Activated T-helper 1 cell treated with anti-CD3 and anti-CD28 coated beads, Interleukin-2, amount 50 U/mL, for 16 hours (primary cell): ENCODE measurements at places on chromosomes 12 and 14.

GRCh38 chr12:113857371-113857770 is 108.8 kb downstream of the RBM19 start:
- DNase-seq, result no peak

DNA sequence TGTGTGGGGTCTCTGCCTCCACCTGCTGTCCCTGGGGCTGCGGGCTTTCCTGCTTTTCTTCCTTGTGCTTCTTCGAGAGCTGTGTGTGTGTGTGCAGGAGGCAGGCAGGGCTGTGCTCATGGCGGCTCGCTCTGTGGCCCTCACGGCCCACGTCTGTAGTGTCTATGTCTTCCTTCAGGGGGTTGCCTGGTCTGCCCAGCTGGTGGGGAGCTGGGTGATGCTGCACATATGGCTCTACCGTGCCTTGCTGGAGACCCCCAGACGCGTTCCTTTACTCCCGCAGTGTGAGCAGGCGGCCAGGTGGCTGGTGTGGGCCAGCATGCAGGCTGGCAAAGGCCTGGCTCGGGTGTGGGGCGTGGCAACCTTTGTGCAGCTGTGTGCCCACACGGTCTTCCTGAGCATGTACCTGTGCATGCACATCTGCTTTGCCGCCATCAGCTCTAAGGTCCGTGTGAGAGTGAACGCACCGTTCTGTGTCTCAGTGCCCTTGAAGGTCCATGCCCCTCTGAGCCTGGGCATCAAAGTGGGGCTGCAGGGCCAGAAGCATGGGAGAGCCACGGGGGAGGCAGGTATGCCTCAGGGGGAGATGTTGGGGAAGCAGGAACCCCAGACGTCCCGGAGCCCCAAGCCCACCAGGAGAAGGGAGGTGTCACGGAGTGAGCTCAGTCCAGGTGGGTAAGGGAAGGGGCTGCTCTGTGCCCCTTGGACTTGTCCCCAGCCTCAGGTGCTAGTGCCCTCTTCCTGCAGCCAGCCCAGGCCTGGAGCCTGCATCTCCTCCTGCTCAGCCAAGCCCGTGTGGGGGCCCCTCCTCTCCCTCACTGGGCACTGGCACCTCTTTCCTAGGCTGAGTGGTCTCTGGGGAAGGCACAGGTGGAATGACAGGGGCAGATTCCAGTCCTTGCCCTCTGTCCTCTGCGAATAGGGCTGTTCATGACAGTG is 26.4 kb downstream of the CLSTN3 start:
- DNase-seq, result no peak

GRCh38 chr14:92105893-92106142 is 564 bp downstream of the ATXN3 start:
- no peak for DNase-seq

DNA sequence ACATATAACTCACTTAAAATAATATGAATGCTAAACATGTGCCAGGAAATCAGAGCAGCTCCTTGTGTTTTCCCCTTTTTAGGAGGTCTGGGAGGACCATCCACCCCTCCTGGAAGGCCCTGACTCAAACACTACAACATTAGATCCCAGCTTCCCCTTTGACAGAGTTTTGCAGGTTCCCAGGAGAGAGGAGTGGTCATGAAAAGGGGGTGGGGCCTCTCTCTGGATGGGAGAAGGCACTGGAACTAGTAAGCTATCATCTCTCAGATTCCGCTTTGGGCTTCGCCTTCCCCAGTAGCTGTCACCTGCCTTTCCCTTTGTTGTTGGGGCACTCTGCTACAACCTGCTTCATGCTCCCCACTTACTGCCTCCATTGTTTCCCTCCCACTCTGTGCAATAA is 149.2 kb downstream of the ZFP36L1 start:
- no peak for DNase-seq

GRCh38 chr12:22268973-22269372 is 65.5 kb downstream of the ST8SIA1 start:
- DNase-seq, result no peak

GRCh38 chr14:65222440-65222858 is 120.1 kb upstream of the MAX start:
- DNase-seq, result no peak

- DNase-seq, result no peak
Measured at GRCh38 chr12:127810041-127810440, 456.9 kb upstream of the TMEM132C start.

- DNase-seq, result no peak
Measured at GRCh38 chr12:15966426-15966825, 55.3 kb downstream of the DERA start.

GRCh38 chr12:92300777-92301176 is 155.1 kb upstream of the BTG1 start:
- DNase-seq, result no peak

- DNase-seq, result no peak
Measured at GRCh38 chr12:96743606-96744005, 163.5 kb upstream of the NEDD1 start.

DNA sequence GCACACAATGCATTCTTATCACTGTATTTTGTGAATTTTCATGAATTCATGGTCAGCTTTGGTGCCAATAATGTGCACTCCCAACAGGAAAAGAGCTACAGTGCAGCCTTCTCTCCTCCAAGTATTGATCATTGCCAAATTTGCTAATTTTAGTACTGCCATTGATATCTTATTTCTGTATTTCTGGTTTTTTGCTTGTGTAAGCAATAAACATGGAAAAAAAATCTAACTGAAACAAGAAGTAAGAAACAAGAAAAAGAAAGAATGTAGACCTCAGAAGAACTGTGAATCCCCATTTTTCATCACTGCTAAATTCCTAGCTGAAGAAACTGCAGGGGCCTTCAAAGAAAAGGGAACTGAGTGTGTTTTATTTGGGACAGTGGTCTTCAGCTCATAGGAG is 161.2 kb downstream of the METTL25 start:
- no peak for DNase-seq

- DNase-seq, result no peak
Measured at GRCh38 chr12:94553130-94553519, 93.5 kb upstream of the CEP83 start.

GRCh38 chr14:52923902-52924575 is 26.8 kb downstream of the FERMT2 start:
- no peak for DNase-seq

DNA sequence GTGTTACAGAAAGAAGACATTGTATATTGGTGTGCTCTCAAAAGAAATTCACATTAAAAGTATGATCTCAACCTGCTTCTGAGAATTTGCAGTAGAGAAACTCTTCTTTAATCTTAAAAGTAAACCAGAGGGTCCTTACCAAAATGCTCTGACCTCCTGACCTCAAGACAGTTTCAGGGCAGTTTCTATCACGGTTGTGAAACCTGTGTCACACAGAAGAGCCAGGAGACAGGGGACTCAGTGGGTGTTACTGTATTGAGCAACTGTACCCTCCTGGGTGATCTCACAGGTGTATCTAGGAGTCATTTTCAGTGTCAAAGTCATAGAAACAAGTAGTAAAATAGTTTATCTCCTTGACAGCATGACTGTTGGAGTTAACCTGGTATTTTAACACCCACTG is 178.0 kb downstream of the GRIP1 start:
- no peak for DNase-seq

GRCh38 chr14:68577802-68578541 is 214.9 kb downstream of the ZFP36L1 start:
- no peak for DNase-seq

GRCh38 chr14:69614592-69614991 is 3.2 kb downstream of the SUSD6 start:
- DNase-seq, result no peak

GRCh38 chr12:109446869-109447268 is 30.2 kb downstream of the KCTD10 start:
- no peak for DNase-seq

GRCh38 chr14:64971491-64971942 is 619 bp downstream of the RAB15 start:
- no peak for DNase-seq

- DNase-seq, result no peak
Measured at GRCh38 chr14:55298500-55298822, 27.2 kb downstream of the FBXO34 start.

- no peak for DNase-seq
Measured at GRCh38 chr14:64656986-64657385, 47.2 kb upstream of the PLEKHG3 start.

GRCh38 chr12:108126990-108127501 is 2.0 kb upstream of the WSCD2 start:
- no peak for DNase-seq

DNA sequence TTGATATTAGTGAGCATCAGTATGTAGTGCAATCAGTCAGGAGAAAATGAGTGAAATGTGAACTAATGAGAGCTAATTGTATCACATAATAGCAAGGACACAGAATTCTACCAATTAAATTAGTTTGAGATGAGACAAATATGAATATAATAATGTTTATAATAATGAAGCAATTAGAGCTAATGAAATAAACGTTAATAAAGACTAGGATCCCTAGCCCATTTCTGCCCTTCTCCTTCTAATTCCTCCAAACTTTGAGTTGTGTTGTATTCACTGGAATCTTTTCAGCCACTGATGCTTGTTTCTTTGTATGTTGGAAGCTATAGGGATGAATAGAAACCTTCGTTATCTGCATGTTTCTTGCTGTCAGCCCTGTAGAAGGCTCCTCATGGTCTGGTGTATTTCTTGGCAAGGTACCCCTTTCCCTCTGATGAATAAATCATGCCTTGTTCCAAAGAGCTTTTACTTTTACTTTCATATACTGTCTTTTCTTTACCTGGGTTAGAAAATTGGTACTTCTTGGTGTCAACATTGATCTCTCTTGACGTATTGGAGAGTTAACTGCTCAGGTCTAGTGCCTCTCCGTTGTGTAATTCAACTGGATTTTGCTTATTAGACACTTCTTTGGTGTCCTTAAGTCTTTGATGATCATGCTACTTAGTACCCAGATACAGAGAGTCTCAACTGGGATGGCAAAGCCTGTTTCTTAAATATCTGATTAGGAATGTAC is 154.8 kb downstream of the PTCSC3 start:
- DNase-seq, result no peak

DNA sequence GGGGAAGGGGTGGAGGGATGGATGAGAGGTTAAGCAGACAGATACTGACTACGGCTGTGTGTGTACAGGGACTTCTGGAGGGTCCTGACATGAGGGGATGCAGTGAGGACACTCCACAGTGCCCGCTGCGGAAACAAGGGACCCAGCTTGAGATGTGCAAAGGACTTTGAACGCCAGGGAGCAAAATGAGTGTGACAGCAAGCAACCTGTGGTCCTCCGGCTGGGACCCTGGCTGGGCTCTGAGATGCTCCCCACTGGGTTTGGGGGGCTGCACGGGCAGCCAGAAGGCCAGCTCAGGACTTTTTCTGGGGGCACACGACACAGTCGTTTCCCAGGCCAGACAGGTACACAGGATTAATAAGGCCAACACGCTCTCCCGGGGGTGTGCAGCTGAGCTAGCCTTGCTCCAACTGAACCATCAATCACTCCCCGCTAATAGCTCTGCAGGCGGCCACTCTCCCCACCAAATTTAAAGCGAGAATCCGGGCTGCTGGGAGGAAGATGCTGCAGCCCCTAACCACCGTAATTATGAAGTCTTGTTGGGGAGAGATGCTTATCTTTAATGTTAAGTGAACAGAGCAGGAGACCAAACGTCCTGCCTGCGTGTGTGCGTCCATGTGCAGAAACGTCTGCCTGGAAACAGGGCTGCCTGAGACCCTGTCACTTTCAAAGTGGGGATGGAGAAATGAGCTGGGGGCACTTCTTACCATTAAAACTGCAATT is 51.6 kb upstream of the DLK1 start:
- no peak for DNase-seq

- no peak for DNase-seq
Measured at GRCh38 chr12:11633968-11634367, 15.5 kb upstream of the ETV6 start.

DNA sequence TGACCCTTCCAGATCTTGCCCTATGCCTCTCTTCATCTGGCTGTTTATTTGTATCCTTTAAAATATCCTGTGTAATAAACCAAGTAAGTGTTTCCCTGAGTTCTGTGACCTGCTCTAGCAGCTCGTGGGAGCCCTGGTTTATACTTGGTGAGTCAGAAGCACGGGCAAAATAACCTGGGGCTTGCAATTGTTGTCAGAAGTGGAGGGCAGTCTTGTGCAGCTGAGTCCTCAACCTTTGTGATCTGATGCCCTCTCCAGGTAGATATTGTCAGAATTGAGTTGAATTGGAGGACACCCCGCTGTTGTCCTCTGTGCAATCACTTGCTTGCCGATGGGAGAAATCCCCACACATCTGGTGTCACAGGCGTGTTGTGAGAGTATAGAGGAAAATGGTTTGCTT is 62.5 kb upstream of the PRICKLE1 start:
- DNase-seq, result no peak

DNA sequence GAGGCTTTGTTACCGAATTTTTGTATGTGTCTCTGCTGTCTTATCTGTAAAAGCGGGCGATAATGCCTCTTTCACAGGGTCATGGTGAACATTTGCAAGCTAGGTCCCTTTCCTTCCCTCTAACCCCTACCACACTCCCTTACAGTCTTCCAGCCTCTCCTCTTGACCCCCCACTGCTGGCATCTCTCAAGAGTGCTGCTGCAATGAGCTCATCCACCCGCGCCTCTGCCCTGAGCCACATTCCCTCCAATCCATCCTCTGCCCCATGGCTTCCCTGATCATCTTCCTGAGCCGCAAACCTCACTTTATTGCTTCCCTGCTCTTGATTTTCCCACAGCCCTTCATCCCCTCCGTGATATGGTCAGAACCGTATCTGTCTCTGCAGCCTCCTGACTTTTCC is 343.6 kb downstream of the BCL11B start:
- DNase-seq, result no peak

DNA sequence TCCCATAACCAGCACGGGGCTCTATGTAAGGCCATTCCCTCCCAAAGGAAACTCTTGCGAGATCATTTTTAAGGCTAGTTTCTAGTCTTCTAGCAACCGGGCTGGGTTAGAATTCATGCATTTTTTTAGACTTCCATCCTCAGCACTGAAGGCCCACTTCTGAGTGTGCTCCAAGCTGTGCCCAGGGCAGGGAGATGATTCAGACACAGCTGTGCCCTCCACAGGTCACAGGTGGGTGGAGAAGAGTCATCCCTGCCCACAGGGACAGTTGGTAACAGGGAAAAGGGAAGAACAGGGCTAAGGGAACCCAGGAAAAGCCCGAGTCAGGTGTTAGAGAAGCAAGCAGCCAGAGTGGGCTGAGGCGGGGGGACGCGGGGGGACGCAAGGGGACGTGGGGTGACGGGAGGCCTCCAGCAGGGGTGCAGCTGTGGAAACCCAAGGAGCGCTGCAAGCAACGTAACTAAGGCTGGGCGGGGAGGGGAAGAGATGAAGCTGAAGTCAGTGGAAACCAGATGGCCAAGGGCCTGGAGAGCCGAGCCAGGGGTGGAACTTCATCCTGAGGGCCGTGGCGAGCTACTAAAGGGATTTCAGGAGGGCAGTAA is 27.2 kb upstream of the PPP2R5C start:
- DNase-seq, result no peak

- no peak for DNase-seq
Measured at GRCh38 chr12:49052451-49053208, 8.0 kb downstream of the KMT2D start.

- no peak for DNase-seq
Measured at GRCh38 chr12:88580051-88580871, at the start of gene KITLG. Gene KITLG (minus strand): TSS chr12:88580471. CDS start chr12:88580278, 193 bp downstream.

DNA sequence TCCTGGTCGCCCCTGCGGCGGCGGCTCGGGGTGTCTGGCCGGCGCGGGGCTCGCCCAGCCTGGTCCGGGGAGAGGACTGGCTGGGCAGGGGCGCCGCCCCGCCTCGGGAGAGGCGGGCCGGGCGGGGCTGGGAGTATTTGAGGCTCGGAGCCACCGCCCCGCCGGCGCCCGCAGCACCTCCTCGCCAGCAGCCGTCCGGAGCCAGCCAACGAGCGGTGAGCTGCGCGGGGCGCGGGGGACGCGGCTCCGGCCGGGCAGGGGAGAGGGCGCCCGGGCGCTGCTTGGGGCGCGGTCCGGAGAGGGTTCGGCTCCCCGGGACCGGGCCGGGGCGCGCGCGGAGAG is at the start of gene LGALS3:
Gene LGALS3, plus strand, starts transcription at position 167 of the 342 bp plus-strand sequence. CDS start 8,122 bp downstream, outside the sequence.
- DNase-seq, result no peak

GRCh38 chr14:40694023-40694422 is 912.7 kb upstream of the LRFN5 start:
- DNase-seq, result no peak
